ENCODE measurements at places on chromosomes 5 and 9.

DNA sequence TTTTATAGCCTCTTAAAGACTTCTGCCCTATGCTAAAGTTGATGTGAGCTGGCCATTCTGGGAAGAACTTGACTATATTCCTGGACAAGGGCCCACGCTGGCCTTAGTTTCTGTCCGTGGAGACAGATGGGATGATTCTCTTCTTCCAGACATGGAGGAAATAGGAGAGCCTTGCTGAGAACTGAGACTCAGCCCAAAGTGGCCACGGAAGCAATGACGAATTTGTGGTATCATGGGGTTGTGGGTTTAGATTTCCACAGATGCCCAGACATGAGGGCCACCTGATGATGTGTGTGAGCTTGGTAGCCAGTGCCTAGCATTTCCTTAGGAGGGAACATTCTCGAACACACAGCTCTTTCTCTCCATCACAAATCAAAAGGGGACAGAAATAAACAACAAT lies 309.1 kb downstream of the NSG2 start:
- no peak for DNase-seq

DNA sequence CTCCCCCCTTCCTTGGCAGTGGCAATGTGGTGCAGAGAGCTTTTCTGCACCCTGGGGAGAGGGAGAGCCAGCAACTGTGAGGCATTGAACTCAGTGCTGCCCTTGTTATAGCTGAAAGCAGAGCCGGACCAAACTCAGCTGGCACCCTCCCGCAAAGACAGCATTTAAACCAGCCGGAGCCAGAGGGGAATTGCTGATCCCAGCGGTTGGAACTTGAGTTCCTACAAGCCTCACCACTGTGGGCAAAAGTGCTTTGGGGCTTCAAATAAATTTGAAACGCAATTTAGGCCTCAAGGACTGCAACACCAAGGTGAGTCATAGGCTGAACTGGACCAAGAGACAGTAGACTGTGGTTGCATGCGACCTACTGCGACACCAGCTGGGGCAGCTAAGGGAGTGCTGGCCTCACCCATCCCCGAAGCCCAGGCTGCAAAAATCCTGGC lies 207.6 kb upstream of the CDKN2B start:
- DNase-seq: no peak

DNA sequence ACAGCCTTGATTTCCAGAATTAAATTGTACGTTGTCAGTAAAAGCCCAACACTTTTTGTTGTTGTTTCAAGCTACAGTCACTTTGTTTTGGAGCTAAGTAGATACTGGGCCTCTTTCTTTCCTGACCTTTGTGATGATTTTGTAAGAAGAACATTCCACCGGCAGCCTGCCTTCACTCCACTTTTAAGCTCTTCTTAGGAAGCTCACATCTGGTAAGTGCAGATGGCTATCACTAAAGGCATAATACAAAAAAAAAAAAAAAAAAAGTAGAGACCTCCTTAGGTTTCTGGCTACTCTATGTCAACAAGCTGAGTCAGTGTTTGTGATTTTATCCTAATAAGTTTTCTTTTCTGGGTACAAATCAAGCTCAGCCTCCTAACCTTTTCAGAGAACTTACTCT lies 1922.1 kb upstream of the WWC1 start:
- no peak for DNase-seq

DNA sequence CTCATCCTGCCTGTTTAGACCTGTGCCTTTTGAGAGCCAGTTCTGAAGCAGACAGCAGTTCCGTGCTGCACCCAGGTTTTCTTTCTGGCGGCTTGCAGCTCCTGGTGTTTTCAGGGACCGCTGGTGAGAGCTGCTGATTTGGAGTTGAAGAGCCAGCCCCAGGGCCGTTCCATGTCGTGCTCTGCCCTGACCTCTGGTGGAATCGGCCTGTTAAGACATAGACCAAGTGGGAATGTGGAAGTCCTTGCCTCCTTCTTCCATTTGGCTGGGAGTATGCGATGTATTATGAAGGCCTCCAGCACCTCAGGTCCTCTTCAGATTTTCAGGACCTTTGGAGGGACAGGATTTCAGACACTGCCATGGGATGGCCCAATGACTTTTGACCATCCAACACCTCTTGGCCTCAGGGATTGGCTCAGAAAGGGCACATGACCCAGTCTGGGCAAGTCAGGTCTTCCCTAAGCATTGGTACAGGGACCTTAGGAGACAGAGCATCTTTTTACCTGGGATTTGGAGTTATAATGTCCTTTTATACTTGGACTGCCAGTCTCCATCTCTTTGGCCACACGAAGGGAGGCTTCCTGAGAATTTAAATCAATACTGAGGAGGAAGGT lies 136.1 kb upstream of the CLINT1 start:
- DNase-seq: peak; percentile 51

GRCh38 chr9:35660966-35661415 lies 2.9 kb downstream of the CCDC107 start:
- DNase-seq: no peak

DNA sequence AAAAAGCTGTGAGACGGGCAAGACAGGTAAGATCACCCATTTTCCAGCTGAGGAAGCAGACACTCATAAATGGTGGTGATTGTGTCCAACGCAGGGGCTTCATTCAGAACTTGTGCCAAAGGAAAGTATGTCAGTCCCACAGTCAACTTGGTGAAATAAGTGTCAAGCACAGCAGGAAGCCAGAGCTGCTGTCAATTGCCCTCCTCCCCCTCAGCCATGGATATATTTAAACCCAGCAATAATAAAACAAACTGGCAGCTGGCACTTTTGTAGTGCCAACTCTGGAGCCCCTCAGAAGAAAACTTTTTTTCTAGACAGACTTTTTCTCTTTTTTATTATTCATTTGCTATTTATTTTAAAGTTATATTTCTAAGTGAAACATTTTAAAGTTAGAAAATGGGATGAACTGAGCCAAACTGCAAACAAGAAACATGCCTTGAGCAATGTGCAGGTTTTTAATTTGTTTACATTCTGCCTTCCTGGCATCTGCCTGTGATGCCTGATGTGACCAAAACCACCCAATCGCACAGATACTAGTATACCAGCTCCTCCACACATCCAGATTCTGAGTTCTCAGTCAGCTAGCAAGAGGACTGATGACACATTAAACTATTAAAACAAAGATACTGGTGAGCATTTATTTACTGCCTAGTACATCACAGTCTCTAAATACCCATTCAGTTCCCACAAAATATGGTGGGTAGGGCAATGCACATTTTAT lies 17.0 kb downstream of the DMAC1 start:
- no peak for DNase-seq

DNA sequence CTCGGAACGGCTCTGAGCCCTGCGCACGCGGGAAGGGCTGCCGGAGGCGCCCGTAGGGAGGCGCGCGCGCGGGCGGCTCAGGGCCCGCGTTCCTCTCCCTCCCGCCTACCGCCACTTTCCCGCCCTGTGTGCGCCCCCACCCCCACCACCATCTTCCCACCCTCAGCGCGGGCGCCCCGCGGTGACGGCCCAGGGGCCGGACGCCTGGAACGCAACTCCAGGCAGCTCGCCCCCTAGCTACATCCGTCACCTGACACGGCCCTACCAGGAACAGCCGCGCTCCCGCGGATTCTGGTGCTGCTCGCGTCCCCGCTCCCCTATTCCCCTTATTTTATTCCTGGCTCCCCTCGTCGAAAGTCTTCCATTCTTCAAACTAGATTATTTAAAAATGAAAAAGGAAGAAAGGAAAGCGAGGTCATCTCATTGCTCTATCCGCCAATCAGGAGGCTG lies at the start of gene CDKN2B-AS1:
CDKN2B-AS1 (plus strand) TSS at position 236 of the 450 bp plus-strand sequence.
- DNase-seq: peak; percentile 33

DNA sequence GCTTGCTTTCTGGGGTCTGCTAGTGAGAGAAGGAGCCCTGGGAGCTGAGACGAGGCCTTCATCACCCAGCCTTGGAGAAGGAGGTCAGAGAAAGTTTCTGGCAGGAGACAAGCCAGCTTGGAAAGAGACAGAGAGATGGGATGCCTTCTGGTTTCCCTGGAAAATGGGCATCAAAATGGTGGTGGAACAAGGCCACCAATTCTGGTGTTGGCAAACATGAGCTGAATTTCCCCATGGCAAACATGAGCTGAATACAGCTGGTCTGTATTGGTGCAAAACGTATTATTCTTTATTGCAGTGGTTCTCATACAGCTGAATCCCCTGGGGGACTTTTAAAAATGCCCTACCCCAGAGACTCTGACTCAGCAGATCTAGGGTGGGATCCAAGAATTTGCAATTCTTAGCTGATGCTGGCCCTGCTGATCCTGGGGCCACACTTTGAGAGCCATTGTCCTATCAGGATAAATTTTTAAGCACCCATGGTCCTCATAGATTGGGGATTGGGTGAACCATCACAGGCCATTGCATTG lies 39.1 kb upstream of the S1PR3 start:
- DNase-seq: no peak

DNA sequence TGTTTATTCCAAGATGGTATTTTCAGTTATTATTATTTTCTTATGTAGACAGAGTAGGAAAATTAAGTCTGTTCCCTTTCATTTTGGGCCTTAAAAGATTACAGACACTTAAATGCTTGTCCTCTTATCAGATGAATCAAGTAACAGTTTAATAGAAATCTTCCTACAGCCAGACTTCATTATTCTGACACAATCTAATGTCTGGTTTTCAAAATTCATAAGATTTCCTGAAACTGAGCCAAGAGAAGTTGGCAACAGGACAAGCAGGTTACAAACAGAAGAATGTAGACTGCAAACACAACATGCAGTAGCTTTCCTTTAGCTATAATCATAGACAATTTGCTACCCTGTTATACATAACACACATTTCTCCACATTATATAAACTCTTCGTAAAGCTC lies 130.5 kb downstream of the FBXL17 start:
- DNase-seq: no peak

DNA sequence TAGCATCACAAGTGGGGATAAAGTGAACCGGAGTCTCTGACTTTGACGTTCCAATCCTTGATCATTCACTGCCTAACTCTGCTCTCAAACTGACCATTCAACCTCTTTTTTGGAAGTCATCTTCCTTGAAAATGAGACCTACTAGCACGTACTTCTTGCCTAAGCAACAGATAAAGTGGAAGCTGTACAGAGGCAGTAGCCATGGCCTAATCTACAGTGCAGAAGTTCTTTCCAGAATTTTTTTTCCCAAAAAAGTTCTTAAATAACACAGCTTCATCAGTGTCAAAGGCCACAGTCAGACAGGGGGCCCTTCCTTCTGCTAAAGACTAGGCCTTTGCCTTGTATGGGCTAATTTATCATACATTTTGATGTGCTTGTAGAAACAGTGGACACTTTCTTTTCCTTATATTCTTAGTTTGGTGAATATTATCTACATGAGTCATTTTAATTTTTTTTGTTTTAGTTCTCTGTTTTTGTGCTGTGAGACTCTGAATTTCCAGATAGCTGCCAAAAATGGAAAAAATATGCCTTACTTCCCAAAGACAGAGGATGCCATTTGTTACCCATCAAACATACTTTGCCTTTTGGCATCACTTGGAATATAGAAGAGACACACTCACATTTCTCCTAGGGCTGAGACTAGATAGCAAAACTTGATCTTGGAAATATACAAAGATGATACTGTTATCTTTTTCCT lies 96.3 kb upstream of the VCAN start:
- DNase-seq: no peak

DNA sequence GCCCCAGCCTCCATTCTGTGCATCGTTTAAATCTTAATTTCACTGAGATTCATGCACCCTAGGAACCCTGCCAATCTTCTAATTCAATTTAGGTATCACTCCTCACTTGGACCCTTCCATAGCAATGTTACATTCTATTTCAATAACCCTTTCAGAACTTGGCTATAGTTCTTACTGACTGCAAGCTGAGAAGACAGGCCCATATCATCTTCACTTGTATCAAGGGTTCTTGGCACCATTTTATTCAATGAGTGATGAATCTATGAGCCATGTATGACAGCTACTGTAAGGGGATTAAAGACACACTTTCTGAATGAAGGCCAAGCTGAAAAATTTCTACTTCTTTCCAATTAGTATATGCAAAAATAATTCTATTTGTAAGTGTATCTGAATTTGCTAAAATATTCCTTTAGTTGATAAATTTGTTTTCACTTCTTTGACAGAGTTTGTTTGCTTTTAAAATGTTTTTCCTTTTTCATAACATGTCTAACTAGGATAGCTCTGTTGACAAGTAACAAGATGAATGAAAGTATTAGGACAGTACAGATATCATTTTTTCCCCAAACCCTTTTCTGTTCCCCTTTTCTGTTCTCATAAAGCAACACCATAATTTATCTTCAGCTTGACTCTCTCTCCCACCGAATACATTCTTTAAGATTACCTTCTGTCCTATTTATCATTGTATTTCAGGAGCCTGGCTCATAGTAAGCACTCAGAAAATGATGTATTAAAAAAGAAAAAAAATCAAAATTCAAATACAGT lies 9.6 kb downstream of the ITGA2 start:
- DNase-seq: no peak

- DNase-seq: no peak
Observed at GRCh38 chr9:15401266-15401665, 21.4 kb upstream of the SNAPC3 start.

GRCh38 chr9:19156026-19156474 lies 28.8 kb upstream of the PLIN2 start:
- no peak for DNase-seq

- DNase-seq: no peak
Observed at GRCh38 chr9:103802068-103802467, 292.0 kb upstream of the SMC2 start.

GRCh38 chr5:135129307-135129706 lies 95.3 kb upstream of the PITX1 start:
- DNase-seq: no peak

DNA sequence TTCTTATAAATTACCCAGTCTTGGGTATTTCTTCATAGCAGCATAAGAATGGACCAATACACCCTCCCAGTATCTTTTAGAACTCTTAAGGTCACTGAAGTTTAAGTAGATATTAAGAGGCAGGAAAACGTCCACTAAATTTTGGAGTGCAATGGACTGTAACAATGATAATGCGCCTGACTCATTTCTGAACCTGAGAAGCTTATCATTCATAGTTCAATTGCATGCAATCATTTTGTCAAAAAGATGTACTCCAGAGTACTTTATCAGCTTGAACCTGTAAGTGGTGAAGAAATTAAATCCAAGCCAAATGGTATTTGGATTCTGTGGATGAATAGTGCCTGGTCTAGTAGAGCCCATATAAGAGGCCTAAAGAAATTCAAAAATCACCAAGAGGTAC lies 196.5 kb upstream of the CDH9 start:
- DNase-seq: no peak

DNA sequence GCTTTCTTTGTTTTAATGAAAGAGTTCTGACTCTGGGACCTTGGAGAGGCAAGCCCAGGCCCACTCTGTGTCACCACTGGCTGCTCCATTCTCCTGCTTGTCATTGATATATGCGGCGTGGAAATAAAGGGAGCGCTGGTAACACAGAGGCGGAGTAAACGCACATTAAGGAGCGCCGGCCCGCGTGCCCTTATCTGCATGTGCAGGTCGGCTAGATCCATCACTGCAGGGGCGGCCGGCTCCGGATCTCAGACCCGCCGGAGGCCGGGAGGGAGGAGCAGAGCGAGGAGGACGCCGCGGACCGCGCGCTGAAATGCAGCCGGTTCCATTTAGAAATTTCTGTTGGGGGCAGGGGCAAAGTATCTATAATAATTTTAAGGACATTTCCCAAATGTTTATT lies 70.8 kb downstream of the MRPL36 start:
- no peak for DNase-seq

GRCh38 chr5:36792560-36793180 lies 83.9 kb upstream of the NIPBL start:
- no peak for DNase-seq
